CD4-positive, alpha-beta T cell treated with Interleukin-17A for 4 hours (primary cell): ENCODE measurements at places on chromosomes 3 and 15.

GRCh38 chr15:95988574-95988887, 342.0 kb upstream of the NR2F2 start:
- no peak for DNase-seq

DNA sequence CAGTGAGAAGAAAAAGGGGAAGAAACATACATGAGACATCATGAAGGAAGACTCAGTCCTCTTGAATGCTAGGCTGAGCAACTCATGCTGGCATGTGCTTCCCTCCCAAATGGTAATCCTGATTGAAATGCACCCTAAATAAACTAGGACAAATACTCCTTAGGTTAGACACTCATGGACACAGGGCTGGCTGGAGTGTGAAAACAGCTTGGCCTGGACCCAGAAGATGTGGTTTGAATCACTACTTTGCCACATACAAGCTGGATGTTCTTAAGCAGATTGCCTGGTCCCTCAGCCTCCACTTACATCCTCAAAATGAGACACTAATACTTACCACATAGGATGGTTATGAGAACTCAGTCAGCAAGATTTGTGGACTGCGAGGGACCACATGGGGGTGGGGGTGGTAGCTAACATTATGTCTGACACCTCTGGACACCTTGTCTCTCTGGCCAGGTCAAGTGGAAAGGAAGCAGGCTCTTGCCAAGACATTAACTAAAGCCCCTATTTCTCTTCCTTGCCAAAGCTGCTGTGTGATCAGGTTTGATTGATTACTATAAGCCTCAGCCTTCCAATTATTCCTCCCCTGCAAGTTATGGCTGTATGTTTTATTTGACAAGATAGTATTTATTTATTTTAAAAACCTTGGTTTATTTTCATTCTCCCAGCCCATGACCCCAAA, 138.9 kb upstream of the SLC7A14 start:
- no peak for DNase-seq

DNA sequence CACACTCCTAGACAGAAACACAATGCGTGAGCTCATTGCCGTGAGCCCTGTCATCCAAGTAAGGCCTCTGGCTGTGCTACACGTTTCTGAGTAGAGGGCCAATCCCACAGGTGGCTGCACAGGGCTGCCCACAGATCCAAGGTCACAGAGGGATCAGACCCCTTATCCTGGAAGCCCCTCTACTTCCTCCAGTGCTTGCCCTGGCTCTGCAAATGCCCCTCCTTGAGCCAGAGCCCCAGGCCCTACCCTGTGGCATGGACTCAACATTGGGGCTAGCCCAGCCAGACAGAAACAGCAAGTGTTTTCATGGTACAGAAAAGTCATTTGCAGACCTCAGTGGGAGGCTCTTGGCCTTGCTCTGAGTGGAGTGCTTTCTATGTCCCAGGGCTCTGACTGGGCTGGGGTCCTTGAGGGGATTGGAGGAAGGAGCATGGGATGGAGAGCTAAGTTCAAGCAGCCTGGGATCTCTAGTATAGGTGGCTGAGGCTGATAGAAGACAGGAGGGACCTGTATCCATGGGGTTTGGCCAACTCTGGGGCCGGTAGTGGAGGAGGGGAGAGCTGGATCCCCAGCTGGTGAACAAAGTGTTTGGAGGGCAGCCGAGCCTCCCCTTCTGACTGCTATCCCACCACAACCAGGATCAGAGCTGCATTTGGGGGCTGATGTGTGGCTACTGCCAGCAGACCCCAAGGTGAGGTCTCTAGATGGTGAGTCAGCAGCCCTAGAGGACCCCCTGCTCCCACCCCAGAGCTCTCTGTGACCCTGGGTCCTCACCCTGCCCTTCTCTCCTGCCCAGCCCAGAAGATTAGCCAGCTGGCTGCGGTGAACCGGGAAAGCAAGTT, 38.7 kb downstream of the GOLGA6A start:
- DNase-seq: no peak

- DNase-seq: no peak
Observed at GRCh38 chr15:60555291-60555690, 76.3 kb upstream of the ICE2 start.

DNA sequence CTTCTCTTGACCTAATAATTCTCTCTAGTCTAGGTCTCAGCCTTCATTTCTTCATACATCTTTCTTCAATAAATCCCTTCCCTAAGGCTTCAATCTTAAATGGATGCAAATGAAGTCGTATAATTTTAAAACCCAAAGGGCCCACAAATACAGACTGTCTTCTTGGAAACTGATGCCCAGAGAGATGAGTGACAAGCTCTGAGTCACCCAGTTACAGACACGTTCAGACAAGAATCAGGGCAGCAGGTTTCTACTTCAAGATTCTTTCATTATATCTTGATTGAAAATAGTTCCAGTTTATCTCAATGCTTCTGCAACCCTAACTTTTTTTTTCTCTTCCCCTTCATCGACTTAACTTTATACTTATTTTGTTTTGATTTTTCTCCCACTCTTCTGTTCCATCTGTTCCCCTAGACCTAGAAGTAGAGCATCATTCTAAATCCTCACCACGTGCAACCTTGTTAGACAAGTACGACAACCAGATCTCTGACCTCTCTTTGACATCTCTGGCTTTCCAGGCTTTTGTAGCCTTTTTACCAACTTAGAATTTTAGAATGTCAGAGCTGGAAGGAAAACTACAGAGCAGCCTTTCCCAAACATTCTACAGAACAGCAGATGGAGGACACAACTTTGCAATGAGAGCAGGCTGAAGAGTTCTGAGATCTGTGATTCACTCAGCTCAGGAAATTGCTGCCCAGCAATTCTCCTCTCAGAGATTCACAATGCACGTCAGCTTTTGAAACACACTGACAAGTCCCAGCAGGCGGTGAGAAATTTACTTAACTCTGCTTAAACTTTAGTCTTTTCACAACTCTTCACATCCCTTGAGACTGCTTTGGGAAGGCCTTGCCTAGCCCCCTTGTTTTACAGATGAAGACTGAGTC, 25.3 kb downstream of the NCEH1 start:
- no peak for DNase-seq

DNA sequence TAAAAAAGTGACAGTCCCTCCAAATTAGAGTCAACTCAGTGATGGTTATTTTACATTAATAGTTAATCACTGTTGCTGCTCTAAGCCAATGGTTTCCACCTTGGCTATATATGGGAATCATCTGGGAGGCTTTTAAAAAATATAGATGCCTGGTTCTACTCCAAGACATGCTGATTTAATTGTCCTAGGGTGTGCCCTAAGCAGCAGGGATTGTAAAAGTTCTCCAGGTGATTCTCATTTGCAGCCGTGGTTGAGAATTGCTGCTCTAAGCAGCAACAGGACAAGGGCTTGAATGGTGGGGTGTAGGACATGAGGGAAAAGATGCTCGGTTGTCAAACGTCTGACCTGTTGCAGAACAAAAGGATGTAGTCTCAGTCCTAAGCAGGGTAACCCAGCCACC, 405.1 kb upstream of the MCTP2 start:
- no peak for DNase-seq

DNA sequence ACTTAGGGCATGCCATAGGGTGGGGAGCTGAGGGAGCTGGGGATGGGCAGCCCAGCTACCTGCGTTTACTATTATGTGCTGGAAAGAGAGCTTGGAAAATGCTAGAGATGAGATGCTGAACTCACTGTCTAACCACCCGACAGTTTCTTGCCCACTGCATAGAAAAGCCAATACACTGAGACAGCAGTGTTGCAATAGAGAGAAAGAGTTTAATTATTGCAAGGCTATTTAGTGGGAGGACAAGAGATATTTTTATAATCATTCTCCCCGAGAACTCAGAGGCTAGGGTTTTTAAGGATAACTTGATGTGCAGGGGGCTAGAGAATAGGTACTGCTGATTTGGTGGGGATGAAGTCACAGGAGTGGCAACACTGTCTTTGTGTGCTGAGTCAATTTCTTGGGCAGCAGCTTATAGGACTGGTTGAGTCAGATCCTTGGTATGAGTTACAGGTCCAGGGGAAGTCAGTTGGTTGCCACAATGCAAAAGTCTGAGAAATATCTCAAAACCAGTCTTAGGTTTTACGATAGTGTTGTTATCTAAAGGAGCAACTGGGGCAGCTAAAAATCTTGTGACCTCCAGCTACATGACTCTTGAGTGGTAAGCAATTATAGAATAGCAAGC, 205.9 kb downstream of the GABRG3 start:
- no peak for DNase-seq

DNA sequence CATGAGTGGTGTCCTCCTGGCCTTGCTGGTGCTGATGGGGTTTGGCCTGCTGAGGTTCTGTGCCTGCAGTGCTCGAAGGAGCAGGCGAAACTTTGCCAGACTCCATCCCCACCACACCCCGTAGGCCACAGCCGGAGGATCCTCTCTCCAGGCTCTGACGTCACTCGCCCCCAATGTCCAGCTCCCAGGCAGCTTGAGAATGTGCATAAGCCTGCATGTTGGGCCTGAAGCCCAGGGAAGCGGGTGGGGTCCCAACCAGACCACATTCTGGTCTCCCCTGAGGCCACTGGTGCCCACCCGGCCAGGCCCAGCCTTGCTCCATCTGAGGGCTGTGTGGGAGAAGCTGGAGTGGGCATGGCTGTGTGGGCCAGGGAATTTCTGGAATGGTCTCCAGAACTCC, 109.8 kb downstream of the ASB7 start:
- DNase-seq: no peak

DNA sequence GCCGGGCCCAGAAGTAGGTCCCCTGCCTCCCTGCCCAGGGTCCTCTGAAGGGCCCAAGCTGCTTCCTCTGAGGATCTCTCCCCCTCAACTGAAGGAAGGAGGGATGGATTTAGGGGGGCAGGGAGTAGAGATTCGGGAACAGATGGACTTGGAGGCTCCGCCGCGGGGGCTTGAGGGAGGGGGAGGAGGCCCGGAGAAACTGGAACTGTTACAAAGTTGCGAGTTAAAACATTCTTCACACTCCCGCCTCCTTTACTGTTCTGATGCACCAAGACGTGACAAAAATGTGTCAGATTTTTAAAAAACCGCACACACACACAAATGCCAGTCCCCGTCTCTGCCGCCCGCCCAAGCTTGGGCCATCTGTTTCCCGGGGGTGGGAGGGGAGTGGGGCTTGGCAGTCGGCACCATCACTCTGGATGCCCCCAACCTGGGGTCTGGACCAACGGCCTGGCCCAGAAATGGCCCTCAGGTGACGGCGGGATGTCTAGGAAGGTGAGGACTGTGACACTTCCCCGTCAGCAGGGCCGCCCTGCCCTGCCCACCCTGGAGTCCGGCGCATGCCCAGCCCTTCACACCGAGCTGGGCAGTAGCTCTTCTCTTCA, 25.0 kb upstream of the LINGO1 start:
- no peak for DNase-seq

DNA sequence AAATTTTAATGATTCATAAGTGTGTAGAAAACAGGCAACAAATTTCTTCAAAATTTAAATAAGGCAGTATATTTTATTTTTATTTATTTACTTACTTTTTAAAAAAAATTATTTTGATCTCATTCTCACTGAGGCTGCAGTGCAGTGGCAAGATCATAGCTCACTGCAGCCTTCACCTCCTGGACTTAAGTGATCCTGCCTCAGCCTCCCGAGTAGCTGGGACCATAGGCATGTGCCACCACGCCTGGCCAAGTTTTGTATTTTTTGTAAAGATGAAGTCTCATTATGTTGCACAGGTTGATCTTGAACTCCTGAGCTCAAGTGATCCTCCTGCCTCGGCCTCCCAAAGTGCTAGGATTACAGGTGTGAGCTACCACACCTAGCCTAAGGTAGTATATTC, 61.2 kb upstream of the XRN1 start:
- DNase-seq: peak; percentile 13

GRCh38 chr3:185063431-185063830, 89.4 kb downstream of the C3orf70 start:
- no peak for DNase-seq

DNA sequence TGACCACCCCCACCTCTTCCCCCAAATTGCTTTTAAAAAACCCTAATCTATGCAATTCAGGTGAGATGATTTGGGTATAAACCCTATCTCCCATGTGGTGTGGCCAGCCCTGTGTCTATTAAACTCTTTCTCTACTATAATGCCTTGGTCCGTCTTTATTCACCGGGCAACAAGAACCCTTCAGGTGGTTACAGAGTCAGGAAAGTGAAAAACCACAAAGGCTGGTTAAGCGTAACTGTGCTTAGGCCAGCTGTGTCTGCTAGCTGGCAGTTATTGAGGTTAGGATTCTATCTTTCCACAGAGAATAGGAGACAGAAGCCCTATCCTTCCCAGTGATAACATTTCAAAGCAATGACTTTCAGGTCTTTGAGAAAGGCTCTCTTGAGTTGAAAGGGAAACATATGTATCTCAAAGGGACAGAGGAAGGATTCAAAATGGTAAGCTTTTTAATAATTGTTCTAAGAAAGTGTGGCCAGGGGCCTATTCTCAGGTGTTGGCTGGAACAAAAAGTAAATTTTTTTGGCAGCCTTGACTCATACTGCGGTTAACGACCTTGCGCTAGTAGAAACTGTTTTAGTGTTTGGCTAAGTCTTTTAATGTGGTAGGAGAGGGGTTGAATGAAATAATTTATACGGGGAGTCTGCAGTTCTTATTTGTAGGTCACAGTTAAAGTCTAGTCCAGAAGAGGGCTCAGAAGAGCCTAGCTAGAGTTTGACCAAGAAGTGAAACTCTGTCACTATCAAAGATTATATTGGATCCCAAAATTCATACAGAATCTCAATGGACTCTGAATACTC, 89.0 kb downstream of the NPAP1 start:
- DNase-seq: no peak

DNA sequence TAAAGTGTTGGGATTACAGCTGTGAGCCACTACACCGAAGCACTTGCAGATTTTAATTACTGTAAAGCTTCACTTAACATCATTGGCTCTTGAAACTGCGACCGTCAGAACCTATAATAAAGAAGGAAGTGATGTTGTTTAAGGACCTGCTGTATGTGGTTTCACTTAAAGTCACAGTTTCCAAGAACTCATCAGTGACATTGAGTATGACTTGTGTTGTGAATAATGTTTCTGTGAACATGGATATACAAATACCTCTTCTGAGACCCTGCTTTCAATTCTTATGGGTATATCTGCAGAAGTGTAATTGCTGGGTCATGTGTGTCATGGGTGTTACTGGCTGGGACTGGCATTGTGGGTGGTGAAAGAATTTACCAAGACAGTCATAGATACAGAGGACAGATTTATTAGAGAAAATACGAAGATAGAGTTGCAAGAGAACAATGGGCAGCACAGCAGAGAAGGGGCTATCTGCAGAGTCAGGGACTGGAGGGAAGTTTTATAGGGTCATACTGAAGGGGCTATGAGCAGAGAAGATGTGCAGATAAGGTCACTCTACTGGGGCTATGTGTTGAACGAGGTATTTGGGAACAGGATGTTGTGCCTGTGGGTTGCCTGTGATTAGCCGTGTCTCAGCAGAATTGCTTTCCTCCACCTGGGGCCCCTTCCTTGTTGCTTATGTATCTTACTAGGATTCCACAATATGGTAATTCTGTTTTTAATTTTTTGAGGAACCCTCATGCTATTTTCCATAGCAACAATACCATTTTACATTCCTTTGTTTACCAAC, 4.5 kb downstream of the NDUFB5 start:
- DNase-seq: no peak

GRCh38 chr3:43071313-43071893, 34.5 kb downstream of the POMGNT2 start:
- DNase-seq: peak; percentile 47

GRCh38 chr3:58874248-58874741, 175.5 kb downstream of the CFAP20DC start:
- DNase-seq: no peak

GRCh38 chr3:31823184-31823583, 157.9 kb downstream of the OSBPL10 start:
- DNase-seq: no peak
